Germinal center (tissue), 1 donor: ENCODE measurements at places on chromosomes 6 and 20.

DNA sequence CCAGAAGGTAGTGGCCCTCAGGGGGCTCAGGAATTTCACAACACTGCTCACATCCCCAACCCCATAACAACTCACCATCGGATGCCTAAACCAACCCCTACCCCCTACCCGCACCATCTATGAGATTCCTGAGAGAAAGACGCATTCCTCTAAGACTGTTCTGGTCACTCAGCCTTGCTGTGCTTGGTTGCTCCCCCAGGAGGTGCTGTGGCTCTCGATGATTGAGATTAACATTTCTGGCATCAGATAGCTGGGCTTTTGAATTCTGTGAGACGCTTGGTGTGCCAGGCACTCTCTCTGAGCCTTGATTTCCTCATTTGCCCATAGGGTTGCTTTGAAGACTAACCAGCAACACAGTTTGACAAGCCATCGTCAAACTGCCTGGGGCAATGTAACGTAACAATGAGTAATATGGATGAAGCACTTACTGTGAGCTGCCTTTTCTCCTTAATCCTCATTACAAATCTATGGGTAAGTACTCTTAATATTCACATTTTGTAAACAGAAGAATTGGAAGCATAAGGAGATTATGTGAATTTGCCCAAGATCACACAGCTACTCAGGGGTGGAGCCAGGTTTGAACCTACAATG is 978 bp downstream of the WFDC6 start:
- DNase-seq: no peak

DNA sequence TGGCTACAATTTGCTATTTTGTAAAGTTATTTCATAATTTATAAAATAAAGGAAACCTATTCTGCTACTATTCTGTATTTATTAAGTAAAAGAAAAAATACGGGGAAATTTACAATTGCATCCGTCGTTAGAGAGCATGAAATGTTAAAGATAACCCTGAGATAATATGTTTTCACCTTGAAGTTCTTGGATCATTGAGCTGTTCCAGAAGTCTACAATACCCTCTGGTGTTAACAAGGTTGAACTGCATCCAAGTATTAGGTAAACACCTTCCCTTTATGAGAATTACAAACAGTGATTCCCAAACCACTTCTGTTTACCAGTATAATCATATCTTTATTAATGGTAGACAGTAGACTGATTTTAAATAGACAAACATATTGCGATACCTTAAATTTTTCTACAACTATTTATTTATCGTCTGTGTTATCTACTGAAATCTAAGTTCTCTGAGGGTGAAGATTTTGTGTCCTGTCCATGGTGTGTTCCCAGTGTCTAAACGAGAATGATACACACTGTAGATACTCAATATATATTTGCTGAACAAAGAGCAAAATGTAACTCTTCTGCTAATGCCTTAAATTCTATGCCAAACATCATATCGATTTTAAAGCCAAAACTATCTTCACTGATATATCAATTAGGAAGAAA is 28.2 kb downstream of the TBC1D32 start:
- DNase-seq: peak; percentile 4

DNA sequence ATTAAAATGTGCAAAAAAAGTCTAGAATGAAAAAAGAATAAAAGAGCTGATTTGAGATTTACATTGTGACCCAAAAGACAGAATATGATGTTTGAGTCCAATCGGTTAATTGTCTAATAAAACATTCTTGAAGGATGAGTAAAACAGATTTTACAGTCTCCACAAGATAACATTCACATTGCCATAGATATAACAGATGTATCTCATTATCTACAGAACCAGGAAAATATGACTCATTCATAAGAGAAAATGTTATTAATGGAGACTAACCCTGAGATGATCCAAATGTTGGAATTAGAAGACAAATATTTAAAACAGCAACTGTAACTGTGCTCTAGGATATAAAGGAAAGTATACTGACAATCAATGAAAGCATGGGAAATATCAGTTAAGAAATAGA is 141.7 kb downstream of the RFX6 start:
- no peak for DNase-seq

GRCh38 chr6:117976030-117976651 is 69.1 kb downstream of the SLC35F1 start:
- DNase-seq: peak; percentile 6

- DNase-seq: no peak
These were observed 110.0 kb upstream of the SSTR4 start for GRCh38 chr20:22924949-22925612.

DNA sequence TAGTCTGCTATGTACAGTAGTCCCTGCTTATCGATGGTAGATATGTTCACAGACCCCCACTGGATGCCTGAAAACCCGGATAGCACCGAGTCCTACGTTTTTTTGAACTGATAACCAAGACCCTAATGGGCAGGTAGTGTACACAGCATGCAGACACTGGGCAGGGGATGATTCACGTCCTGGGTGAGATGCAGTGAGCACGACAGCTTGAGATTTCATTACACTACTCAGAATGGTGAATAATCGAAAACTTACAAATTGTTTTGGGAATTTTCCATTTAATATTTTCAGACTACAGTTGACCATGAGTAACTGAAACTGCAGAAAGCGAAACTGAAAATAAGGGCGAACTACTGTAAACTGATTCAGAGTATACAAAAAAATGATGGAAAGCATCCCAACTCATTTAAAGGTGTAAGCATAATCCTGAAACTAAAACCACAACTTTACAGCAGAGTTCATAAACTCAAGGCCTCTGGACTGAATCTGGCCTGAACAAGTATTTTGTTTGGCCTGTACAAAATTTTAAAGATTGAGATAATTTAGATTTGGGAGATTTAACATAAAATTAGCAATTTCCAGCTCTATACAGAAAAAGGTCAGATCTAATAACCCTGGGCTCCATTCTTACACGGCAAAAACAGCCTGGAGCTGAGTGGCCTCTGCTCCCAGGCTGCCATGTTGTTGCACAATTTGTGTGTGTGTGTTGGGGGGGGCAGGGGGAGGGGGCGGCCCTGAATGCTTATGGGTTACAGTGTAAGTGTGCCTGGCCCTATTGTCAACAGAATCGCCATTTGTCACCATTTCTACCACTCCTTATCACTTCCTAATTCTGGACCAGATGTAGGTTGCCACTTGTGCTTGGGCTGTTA is 34.9 kb downstream of the RNF24 start:
- DNase-seq: peak; percentile 9

DNA sequence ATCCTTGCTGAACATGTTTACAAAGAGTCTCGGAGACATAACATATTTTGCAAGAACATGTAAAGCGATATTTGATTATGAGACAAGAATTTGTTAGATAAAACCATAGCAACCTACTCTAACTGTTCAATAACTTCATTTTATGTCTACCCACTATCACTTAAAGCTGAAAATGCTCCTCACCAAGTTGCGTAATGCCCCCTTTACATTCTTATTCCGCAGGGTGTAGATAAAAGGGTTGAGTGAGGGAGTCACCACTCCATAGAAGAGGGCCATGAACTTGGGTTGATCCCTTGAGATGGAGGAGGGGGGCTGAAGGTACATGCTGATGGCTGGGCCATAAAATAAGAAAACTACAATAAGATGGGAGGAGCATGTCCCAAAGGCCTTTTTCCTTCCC is 29.9 kb downstream of the OR2J3 start:
- DNase-seq: no peak

GRCh38 chr6:13517116-13517515 is 29.7 kb upstream of the GFOD1 start:
- no peak for DNase-seq

GRCh38 chr20:49424536-49424935 is 57.9 kb downstream of the KCNB1 start:
- no peak for DNase-seq

GRCh38 chr6:43491750-43492661 is 14.6 kb downstream of the TJAP1 start:
- no peak for DNase-seq

DNA sequence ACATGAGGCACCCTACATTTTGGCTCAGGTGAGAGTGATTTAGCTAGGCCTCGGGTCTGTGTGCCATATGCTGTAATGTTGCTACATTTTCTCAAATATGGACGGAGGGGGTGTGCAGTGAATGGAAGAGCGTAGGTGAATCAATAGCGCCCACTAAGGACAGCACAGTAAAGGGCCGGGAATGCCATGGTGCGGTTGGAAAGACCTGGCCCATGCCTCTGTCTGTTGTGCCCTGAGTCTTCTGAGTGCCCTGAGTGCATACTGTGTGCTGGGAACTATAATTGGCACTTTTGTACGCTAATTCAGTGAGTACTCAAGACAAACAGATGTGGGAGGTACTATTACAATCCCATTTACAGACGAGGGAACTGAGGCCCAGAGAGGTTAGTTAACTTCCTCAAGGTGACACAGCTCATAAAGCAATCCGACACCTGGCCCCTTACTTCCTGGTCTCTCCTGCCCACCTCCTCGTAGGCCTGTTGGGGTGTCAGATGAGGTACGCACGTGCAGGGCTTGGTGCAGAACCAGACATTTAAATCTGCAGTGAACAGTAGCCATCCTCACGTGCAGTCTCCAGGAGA is 17.3 kb downstream of the SLC22A1 start:
- DNase-seq: no peak

- DNase-seq: no peak
These were observed 60.4 kb downstream of the FOXO3 start for GRCh38 chr6:108621117-108621516.

- DNase-seq: no peak
These were observed 50.8 kb downstream of the PREX1 start for GRCh38 chr20:48777005-48777404.

- no peak for DNase-seq
These were observed 76.5 kb downstream of the ADGRG6 start for GRCh38 chr6:142378138-142378875.

DNA sequence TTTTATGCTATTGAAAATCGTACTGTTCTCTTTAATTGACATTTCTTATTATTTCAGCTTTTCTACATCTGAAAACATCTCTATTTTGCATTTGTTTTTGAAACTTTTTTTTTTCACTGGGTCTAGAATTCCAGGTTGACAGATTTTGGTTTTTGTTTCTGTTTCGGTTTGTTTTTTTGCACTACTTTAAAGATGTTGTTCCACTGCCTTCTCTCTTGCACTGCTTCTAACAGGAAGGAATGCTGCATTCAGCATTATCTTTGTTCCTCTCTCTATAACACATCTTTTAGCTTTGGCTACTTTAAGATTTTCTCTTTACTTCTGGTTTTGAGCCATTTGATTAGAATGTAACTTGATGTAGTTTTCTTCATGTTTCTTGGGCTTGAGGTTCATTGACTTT is 20.1 kb upstream of the SLC17A1 start:
- DNase-seq: no peak

DNA sequence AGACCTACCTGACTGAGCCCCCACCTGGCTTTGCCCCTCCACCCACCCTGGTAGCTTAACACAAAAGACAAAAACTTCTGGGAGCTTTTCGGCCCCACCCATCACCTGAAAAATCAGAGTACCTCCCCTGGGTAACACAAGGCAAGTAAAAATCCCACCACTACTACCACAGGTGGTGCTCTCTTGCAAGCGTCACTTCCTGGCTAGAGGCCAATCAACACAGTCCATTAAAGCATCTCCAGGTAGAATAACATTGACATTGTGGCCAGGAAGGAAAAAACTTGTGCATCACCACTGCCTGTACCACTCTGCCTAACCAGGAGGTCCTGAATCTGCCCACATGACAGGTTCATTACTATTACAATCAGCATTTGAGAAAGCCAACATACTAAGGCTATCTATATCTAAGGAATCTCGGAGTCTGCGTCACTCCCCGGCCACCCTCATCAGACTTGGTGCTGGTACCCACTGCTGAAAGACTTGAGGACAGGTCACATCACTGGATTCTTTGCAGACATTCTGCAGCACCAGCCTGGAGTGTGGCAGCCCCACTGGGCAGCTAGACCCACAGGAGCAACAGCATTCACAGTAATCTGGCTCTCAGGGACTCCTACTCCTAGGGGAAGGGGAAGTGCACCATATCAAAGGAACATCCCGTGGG is 125.9 kb downstream of the CDK19 start:
- DNase-seq: no peak

GRCh38 chr6:71287038-71287437 is 1.6 kb upstream of the OGFRL1 start:
- peak; percentile 31 for DNase-seq

DNA sequence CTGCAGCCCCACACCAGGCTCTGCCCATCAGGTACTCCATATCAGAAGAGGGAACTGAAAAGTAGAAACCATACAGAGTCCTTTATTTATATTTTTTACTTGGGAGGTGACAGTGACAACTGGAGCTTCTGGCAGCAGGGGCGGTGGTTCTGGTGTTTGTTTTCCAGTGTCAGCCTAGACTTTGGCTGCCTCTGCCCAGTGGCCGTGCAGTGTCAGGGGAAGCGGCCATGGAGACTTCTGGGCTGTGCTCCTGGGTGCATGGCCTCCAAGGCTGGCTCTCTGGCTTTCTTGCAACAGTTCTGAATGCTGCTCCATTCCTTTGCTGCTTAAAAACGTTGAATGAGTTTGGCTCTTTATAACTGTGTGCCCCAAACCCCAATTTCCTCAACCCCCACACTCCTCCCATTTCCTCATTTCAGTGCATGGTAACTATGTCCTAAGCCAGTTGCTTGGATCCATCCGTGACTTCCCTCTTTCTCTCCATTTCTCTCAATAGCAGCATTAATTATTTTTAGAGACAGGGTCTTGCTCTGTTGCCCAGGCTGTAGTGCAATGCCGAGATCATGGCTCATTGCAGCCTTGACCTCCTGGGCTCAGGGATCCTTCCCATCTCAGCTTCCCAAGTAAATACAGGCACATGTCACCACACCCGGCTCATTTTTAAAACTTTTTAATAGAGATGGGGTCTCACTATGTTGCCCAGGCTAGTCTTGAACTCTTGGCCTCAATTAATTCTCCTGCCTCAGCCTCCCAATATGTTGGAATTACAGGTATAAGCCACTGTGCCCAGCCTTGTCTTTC is 141.1 kb upstream of the SGK1 start:
- DNase-seq: no peak

GRCh38 chr6:163459536-163459935 is 45.0 kb downstream of the QKI start:
- no peak for DNase-seq

GRCh38 chr6:85421181-85421580 is 28.7 kb upstream of the NT5E start:
- DNase-seq: no peak

- no peak for DNase-seq
These were observed 43.9 kb downstream of the FILIP1 start for GRCh38 chr6:75449630-75450206.

GRCh38 chr6:674956-675355 is 18.0 kb downstream of the EXOC2 start:
- DNase-seq: no peak
